ENCODE measurements at places on chromosomes 12 and 14.

DNA sequence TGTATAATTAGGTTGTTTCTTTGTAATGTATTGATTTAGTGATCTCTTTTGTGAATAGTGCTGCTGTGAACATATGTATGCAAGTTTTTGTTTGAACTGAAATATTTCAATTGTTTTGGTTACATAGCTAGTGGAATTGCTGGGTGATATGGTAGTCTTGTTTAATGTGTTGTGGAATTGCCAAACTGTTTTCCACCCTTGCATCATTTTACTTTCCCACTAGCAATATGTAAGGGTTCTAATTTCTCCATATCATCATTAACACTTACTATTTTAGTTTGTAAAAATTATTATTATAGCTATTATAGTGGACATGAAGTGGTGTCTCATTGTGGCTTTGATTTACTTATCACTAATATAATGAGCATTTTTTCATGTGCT is 5.9 kb downstream of the G2E3 start:
- DNase-seq = no peak

DNA sequence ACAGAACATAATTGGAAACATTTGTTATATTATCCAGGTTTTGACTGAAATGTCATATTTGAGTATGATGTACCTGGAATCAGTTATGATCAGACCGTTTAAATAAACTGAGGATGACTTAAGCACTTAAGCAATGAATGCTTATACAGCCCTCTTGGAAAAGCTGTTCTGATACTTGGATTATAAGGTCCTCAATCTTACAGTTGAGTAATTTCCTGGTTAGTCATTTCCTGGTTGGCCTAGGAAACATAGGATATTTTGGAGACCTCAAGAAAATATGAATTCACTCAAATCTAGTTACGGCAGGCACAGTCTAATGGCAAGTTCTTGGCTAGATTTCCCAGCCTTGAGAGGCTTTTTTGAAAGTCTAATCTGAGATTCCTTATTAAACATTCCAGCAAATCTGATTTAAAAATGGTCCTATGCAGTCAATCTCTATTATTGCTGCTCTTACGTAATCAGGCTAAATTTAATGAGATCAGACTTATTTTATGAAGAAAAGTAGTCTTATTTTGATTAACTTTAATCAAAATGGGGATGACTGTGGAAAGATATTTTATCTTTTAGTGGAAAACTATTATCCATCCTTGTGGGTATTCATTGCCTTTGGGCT is 447.2 kb downstream of the SNAPC1 start:
- no peak for DNase-seq

- DNase-seq = no peak
Observed at GRCh38 chr12:127629066-127629820, 637.7 kb upstream of the TMEM132C start.

- no peak for DNase-seq
Observed at GRCh38 chr12:25745281-25745680, 192.2 kb upstream of the LMNTD1 start.

- DNase-seq = no peak
Observed at GRCh38 chr12:65911321-65911720, 87.0 kb downstream of the HMGA2 start.

DNA sequence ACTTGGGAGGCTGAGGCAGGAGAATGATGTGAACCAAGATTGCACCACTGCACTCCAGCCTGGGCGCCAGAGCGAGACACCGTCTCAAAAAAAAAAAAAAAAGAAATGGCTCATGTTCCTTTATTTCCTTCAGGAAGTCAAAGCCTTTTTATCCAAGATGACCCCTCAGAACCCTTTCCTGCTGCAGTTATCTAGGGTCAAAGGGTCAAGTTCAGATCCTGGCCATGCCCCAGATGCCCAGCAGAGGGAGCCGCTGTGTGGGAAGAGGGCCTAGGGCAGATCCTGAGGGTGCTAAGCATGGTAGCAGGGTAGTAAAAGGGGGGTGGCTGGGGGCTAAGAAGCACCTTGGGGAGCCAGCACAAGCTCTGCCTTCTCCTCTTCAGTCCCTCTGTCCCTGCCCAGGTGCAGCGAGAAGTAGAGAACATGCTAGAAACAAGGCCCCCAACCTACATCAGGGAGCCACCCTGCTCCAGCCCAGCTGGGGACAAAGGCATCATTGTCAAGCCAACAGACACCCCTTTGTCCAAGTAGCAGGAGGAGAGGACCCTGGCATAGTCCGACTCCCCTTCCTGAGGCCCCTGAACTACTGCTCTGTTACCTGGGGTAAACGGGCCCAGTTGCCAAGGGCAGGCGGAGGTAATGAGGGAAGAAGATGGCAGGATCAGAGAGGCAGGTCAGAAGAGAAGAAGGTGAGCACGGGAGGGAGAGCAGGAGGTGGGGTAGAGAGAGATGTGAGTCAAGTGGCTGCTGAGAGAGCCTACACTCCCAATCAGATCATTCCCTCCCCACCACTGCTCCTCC is 6.5 kb downstream of the NFE2 start:
- DNase-seq = no peak

DNA sequence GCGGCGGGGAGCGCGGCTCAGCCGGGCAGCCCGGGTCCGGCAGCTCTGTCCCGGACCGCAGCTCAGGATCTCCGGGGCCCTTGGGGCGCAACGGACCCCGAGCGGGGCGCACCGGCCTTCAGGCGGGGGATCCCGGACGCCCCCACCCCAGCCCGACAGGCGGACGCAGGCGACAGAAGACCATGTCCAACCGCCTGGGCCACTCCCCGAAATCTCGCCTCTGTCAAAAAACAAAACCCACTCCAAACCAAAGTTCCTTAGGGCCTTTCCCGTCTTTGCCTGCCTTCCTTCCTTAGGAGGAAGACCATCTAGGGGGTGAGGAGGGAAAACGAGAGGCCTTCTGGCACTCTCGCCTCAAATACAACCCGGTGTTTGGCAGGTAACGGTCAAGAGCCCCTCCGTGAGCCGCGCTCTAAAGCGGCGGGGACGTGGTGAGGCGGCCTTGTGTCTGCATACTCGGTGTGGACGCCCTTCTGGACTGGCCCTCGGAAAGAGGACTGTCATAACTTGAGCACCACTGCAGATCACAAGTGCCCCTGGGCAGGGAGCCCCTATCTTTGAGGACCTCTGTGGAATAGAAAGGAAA is 604 bp downstream of the HCFC2 start:
- DNase-seq = no peak

GRCh38 chr12:119836781-119837180 is 40.3 kb downstream of the CIT start:
- no peak for DNase-seq

GRCh38 chr14:28102814-28103213 is 663.8 kb upstream of the FOXG1 start:
- DNase-seq = no peak

DNA sequence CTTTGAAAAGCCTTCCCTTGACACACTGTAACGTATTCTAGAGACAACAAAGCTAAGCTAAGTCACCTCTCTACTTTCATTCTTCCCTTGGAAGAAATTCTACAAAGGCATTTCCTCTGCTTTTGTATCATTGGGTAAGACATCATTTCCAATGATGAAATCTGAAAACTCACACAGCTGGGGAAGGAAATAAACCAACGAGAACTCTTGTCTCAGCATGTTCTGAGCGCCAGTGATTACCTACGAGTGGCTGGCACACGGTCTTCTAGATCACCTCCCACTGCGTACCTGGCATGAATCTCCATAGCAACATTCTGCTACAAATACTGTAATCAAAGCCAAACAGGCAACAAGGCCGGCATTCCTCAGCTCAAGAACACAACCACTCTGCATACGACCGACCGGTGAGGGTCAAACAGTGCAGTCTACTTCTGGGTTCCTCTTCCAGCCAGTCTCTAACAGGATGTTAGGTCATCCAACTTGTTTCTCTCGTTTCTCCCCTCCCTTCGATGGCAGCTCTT is 7.6 kb downstream of the VPS37B start:
- DNase-seq = no peak

DNA sequence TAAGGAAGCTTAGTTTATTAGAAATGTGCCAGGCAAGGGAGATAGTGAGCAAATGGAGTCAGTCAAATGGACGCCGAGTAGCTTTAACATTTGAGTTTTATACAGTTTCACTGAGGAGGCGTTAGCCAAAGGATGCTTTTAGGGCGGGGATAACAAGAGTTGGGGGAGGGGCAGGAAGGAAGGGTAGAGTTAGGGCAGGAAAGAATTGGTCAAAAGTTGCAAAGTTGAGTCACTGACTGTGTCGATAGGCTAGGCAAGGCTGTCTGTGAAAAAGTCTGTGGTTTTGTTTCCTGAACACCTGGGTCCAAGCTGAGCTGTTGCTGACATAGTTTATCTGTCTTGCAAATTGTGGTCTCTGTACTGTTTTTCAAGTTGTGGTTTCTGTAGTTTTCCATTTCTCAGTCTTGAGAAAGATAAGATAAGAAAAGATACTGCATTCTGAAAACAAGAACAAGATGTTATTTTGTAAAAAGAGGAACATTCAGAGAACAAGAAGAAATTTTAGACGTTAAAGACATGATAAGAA is 62.6 kb upstream of the RESF1 start:
- DNase-seq = no peak

DNA sequence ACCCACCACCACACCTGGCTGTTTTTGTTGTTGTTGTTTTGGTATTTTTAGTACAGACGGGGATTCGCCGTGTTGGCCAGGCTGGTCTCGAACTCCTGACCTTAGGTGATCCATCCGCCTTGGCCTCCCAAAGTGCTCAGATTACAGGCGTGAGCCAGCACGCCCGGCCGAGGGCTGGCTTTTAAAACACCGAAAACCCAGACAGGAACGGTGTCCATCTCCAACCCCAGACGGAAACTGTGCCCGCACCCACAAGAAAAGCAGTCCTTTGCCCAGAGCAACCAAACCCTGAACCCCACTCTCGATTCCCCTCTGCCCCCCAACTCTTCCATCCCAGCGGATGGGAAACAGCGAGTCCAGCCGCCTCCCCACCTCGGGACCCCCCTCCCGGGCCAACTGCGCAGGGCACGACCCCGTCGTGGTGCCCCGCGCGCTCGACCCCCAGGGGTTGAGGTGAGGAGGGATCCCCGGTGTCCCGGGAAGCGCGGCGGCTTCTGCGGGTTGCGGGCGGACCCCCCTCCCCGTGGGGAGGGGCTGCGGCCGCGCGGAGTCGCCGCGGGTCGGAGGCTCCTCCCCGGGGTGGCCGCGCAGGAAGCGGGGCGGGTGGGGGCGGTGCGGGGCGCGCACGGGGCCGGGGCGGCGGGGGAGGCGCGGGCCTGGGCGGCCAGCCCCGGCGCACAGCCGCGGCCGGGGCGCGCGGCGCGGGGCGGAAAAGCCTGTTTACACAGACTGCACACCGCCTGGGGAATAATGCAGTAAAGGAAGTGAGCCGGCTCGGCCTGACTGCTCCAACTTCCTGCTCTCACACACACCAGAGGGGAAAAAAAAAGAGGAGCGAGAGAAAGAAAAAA is at the start of gene ELK3:
ELK3 (plus strand) TSS at position 651 of the 851 bp plus-strand sequence.
- peak; percentile 75 for DNase-seq

GRCh38 chr14:99552572-99553216 is 51.3 kb downstream of the CCDC85C start:
- no peak for DNase-seq

DNA sequence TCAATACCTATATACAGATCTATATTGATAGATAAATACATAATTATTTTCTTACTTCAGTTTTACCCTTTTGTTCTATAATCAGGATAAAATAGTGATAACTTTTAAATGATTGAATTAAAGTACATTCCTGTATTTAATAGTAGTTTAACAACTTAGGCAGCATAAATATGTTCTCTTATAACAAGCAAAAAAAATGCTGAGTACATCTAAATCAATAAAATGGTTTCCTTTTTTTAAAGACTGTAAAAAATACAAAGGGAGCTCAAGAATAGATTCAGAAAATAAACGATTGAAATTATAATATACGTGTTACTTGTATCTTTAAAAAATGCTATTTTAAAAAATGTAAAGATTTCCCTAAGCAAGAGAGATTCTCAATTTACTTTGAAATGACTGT is 393.7 kb upstream of the TMEM132C start:
- no peak for DNase-seq

GRCh38 chr12:99957866-99958466 is 26.8 kb downstream of the ANKS1B start:
- DNase-seq = no peak

DNA sequence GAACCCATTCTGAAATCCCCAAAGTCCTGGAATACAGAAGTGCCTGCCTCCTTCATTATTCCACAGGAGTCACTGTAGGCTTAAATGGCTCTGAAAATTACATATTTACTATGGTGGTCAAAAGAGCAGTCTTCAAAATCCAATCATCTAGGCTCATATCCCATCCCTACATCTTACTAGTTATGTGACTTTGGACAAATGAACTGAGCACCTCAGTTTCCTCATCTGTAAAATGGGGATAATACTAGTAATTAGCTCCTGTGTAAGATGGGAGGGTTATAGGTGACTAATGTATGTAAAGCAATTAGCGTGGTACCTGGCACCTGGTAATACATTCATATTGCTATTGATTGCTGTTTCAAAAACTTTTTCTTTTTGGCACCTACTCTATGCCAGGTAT is 243.6 kb downstream of the CHST11 start:
- DNase-seq = no peak

DNA sequence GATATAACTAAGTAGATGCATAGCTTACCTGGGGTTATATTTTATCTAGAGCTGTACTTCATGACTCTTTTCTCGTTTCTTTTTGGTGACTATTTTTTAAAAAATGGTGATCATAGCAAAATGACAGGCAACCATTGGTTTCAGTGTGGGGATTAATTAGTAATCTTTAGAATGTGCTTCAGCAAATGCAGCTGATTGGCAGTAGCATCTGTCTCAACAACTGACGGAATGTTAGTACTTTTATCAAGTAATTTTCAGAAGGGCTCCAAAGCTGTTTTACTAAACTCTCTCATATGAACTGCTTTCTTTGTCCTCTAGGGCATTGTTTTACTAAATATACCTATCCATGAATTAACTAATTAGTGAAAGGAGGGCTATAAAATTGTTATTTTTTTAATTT is 117.6 kb downstream of the TRMT5 start:
- no peak for DNase-seq

GRCh38 chr12:50626026-50626425 is 121.2 kb downstream of the DIP2B start:
- DNase-seq = no peak

DNA sequence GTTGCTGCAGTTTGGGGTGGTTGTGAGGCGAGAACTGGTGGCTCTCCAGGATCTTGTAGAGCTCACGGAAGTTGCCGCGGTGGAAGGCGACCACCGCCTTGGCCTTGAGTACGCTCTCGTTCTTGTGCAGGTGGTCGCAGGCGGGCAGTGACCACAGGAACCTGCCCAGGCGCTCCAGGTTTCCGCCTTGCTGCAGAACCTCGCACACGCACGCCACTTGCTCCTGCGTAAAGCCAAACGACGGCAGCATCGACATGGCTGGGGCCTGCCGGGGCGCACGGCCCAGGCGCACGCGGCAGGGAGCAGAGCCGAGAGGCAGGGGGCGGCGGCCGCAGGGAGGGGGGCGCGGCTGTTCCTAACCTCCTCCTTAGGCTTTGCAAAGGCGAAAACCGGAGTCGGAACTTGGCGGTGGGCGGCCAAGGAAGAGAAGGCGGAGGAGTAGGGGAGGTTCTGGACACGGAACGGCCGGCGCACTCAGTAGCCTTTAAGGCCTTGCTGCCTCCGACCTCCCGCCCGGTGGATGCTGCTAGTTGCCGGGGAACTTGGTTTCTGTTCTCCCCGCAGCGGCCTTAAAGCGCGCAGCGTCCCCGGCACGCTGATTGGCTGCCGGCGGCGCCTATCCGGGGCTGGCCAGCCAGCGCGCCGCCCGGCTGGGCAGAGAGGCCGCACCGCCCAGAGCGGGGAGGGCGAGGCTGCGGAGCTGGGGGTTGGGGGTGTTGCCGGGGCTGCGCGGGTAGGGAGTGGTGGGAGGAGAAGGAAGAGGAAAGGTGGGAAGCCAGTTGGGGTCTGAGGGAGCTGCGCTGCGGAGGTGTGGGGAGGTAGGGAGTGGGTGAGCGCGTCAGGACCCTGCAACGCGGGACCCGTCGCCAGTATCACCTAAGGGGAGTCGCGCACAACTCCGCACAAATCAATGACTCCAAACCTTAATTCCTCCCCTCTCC is at the start of gene SIX1:
SIX1 (minus strand) TSS at position 544 of the 941 bp plus-strand sequence; CDS start at position 256, 288 bp downstream.
- peak; percentile 79 for DNase-seq

All from coronary artery (tissue), 2 donors.